ENCODE measurements at places on chromosomes 4 and X. TPM values are rescaled to one million over a fixed set of nuclear protein-coding genes. Genes with fewer than 3 reads are reported as not detected.

The TSPAN6 gene
- 63.3 TPM for polyA plus RNA-seq

The GPM6B gene
- polyA plus RNA-seq, result 212 TPM

The CISD2 gene
- 89.4 TPM for polyA plus RNA-seq

The XAGE1A gene
- polyA plus RNA-seq, result not detected

The KCND1 gene
- polyA plus RNA-seq, result 3.7 TPM

The CCDC149 gene
- 6.6 TPM for polyA plus RNA-seq

The PDS5A gene
- 43.7 TPM for polyA plus RNA-seq

The CT45A5 gene
- not detected for polyA plus RNA-seq

The GYPA gene
- polyA plus RNA-seq, result 1.1 TPM

The UGT2B15 gene
- not detected for polyA plus RNA-seq

The GJB1 gene
- 0.18 TPM for polyA plus RNA-seq

The PCYT1B gene
- 6.5 TPM for polyA plus RNA-seq

The NPNT gene
- polyA plus RNA-seq, result 2.6 TPM

The PAGE3 gene
- not detected for polyA plus RNA-seq

The UCP1 gene
- not detected for polyA plus RNA-seq

The ZFX gene
- 14.4 TPM for polyA plus RNA-seq

The MAP7D2 gene
- polyA plus RNA-seq, result 3.5 TPM

The ZDHHC15 gene
- 9.3 TPM for polyA plus RNA-seq

The APOO gene
- polyA plus RNA-seq, result 32.7 TPM

The UGT8 gene
- polyA plus RNA-seq, result 0.42 TPM

The DDX53 gene
- not detected for polyA plus RNA-seq

The PCDH18 gene
- polyA plus RNA-seq, result 0.80 TPM
